Fibroblast of skin of left quadriceps (primary cell): ENCODE measurements at places on chromosomes 6 and 20.

- DNase-seq, result no peak
Observed at GRCh38 chr6:89611666-89612065, 26.9 kb downstream of the LYRM2 start.

- no peak for DNase-seq
Observed at GRCh38 chr6:43912116-43912577, 142.1 kb downstream of the VEGFA start.

DNA sequence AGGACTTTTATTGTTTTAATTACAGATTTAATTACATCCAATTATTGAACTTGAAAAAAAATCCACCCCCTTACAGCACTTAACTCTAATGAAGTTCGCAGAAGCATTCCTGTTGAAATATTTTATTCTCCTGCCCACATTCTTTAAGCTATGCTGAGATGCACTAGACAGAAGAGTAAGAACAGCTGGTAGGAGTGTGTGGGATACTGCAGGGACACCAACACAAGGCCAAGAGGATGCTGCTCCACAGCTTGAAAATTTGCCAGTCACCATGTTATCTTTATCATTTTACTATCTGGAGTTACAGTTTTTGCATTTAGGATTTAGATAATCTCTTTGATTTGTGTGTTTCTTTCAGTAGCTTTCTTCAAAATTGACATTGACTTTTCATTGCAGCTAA is 180.7 kb downstream of the EPHA7 start:
- no peak for DNase-seq

DNA sequence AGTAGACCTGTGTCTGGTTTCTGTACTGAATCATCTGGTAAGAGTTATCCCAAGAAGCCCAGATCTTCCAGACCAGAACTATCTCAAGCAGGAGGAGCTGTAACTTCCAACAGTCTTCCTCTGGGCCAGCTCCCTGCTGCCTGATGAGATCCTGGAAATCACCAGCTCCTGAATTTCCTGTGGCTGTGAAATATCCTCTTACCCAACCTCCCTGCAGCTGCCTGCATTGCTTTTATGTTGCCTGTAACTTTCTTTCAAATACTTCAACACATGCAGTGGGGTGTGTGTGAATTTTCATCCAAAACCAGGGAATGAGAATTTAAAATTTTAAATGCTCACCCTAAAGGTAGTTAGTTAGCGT is 160.5 kb upstream of the LAMP5 start:
- DNase-seq, result peak; percentile 20

GRCh38 chr20:60261333-60261732 is 303.1 kb downstream of the CDH26 start:
- DNase-seq, result no peak

GRCh38 chr20:19078448-19079373 is 133.7 kb upstream of the SLC24A3 start:
- DNase-seq, result no peak

DNA sequence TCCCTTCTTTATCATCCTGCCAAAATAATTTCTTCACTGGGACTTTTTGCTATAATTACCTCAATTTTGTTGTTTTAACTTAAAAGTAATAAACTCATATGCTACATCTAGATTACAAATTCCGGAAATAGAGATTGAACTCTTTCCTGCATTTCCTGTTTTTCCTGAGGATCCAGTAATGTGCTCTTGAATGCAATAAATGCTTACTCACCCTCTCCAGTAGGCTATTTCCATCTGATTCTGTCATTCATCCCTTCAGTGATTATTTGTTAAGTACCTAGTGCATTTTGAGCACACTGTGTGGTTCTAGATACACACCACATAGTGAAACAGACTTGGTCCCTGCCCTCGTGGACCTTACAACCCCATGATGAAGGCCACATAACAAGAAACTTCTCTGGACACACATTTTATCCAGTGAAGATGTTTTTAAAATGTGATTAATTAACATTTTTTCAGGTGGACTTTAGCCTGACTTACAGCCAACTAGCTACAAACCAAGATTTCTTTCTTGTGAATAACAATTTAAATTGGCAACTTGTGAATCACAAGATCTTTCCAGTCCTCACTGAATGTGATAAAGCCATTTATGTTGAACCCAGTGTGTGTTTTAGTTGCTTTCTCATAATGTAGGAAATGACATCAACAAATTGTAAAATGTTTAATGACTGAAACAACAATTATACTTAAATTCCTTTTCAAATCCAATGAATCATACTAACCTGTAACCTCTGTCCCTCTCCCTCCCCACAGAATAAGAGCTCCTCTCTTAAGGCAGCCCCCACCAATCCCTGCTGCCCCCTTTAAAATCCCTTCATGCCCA is 272.3 kb downstream of the KHDC1L start:
- DNase-seq, result no peak

GRCh38 chr20:31708736-31709534 is 13.7 kb downstream of the BCL2L1 start:
- DNase-seq, result no peak

DNA sequence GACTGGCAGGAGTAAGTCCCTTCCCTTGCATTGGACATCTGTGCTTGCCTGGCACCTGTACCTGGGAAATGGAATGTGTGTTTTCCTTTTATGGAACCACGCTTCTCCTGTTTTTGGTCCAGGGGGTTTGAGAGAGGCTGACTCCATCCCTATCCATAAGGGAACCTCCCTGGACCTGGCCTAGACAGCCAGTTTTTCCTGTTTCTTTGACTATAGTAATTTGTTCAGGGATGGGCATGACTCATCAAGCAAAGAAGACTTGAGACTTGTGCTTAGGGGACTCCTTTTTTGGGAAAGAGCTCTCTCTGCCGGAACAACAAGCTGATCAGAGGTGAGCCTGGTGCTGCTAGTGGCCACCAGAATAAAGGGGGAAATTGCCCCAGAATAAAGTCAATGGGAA is 393.8 kb downstream of the CDH26 start:
- DNase-seq, result no peak

- no peak for DNase-seq
Observed at GRCh38 chr6:125981571-125982185, 4.7 kb upstream of the TRMT11 start.

DNA sequence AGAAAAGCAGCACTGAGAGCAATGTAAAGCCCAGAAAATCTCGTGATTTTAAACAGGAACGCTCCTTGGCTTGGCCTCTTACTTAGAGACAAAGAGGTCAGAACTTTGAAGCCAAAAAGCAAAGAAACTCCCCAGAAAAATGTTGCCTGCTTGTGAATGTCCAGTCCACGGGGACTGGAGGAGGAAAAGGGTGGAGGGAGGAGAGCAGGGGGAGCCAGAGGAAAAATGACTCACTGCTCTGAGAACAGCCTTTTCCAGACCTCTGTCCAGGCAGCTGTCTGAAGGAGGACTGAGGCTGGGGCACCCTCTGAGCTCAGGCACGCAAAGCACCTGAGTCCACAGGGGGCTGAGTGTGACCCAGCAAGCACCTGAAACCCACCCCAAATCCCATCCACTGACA is 64.7 kb downstream of the TRAM2 start:
- no peak for DNase-seq

DNA sequence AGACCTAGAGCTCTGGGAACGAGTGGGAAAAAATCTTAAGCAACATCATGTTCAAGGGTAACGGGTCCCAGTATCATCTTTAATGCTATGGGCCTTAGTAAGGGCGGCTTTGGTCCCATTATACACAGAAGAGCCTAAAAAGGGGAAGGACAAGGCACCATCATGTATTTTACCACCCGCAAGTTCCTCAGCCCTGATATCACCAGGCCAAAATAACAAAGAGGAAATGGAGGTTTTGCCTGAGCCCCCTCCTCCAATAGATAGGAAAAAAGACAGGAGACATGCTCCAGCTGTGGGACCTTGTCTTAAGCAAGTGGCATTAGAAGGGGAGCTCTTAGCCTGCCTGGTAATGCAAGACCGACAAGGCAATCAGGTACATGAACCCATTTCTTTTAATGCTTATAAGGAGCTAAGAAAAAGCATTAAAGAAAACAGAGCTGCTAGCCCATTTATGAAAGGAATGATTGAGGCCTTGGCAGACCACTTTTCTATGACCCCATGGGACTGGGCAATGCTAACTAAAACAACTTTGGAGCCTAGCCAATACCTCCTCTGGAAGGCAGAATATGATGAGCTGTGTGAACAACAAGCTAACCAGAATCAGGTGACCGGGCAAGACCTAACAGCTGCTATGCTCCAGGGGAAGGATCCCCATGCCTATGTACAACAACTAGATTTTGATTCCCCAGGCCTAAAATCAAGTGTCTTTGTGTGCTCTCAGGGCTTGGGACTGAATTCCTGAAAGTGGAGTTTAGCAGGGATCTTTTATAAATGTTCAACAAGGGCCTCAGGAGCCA is 23.2 kb downstream of the HLA-DPA1 start:
- no peak for DNase-seq

GRCh38 chr20:16290358-16290757 is 282.9 kb downstream of the KIF16B start:
- no peak for DNase-seq

DNA sequence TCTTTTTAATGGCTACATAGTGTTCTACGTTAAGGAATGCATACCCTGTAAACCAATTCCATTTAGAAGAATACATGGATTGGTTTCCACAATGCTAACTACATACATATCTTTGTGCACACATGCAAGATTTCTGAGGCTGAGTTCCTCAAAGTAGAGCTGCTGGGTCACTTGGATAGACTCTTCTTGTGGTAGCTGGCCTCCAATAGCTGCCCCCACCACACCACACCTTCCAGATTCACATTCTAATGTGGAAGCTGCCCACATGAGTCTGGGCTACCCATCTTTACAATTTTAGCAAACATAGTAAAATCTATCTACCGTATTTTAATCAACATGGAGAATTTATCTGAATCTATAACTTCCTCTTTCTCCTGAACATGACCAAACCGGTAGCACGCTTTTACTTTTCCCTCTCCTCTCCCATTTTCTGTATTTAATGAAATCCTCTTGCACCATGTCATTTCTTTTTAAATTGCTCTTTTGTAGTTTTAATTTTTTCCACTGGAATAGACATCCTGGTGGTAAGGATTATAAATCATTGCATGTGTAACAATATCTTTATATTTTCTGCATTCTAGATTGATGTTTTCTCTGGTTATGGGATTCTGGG is 74.7 kb upstream of the CITED2 start:
- DNase-seq, result no peak

GRCh38 chr6:23890543-23891227 is 235.3 kb upstream of the NRSN1 start:
- DNase-seq, result no peak

- DNase-seq, result no peak
Observed at GRCh38 chr6:148173548-148173947, 169.1 kb upstream of the SASH1 start.

- DNase-seq, result no peak
Observed at GRCh38 chr6:138231381-138231886, 13.1 kb upstream of the PBOV1 start.

DNA sequence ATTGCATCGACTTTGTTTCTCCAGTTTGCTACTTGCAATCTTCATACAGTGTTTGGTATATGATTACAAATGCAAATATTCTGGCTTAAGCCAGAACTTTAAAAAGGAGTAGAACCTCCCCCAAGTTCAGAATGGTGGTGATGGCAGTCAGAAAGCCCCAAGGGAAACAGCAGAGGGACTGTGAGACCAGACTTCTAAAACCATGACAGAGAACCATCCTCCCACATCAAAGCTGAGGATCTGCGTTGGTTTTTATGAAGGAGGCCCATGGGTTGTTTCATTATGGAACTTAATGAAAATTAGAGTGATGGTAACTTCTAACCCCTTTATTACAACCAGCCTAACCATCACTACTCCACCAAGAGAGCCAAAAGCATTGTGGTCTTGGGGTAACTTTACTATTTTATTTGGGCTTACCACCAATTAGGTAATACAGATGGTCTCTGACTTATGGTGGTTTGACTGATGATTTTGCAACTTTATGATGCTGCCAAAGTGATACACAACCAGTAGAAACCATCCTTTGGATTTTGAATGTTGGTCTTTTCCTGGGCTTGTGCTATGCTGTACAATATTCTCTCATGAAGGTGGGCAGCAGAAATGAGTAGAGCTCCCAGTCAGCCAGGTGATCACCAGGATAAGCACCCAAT is 10.9 kb upstream of the MRS2 start:
- no peak for DNase-seq

DNA sequence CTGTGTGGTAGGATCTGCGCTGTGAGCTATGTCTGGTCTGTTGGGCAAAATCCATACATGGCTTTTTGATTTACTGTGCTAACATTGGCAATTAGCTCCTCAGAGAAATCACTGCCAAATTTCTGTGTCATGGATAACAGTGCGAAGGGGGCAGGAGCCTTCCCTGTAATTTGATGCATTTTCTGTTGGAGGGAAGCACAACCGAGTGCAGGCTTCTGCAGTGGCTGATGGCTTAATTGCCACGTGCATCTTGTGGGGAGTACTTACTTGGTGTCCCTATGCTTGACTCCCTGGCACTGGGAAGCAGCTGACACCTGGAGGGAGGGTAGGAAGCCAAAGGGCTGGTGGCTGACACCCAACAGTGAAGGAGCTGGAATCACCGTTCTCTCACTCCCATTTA is 99.3 kb upstream of the PROKR2 start:
- no peak for DNase-seq

DNA sequence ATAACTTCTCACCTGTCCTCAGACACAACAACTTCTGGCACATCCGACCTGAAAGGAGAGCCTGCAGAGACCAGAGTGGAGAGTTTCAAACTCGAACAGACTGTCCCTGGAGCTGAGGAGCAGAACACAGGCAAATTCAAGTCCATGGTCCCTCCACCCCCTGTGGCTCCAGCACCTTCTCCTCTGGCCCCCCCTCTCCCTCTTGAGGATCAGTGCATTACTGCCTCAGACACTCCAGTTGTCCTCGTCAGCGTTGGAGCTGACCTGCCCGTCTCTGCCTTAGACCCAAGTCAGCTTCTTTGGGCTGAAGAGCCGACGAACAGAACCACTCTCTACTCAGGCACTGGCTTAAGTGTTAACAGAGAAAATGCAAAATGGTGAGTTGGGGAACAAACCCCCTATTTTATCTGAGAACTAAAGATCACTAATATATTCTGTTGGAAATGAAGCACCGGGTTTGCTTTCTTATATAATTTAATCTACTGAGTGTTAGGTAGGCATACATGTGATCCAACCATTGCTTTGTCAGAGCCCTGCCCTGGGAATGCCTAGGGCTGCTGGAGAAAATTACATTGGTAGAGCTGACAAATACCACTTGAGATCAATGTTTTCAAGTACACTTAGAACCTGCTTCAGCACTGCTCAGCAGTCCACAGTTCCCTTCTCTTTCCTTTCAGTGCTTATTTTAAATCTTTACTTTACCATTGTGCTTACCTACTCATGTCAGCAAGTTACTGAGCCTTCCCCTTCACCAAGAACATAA is 77.5 kb upstream of the LTV1 start:
- DNase-seq, result no peak

DNA sequence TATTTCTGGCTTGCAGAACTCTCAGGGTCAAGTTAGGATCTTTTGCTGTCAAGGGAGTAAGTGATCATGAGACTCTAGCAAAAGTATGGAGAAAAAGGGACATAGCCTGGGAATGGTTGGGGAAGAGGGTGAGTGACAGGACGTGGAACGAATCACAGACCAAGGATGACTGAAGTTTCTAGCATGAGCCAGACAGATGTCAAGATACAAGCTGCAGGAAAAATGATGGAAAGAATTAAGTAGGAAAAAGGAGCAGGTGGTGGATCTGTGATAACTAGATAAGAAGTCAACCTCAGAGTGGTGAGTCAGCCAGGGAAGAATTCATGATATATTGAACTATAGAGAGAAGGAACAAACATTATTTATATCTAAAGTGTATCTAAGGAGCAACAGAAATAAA is 159.8 kb upstream of the SYNDIG1 start:
- no peak for DNase-seq

GRCh38 chr6:33770124-33770832 is 18.7 kb downstream of the LEMD2 start:
- no peak for DNase-seq

GRCh38 chr6:130681028-130681427 is 146.2 kb upstream of the SMLR1 start:
- DNase-seq, result peak; percentile 44
